ENCODE measurements at places on chromosomes 5 and 9.

DNA sequence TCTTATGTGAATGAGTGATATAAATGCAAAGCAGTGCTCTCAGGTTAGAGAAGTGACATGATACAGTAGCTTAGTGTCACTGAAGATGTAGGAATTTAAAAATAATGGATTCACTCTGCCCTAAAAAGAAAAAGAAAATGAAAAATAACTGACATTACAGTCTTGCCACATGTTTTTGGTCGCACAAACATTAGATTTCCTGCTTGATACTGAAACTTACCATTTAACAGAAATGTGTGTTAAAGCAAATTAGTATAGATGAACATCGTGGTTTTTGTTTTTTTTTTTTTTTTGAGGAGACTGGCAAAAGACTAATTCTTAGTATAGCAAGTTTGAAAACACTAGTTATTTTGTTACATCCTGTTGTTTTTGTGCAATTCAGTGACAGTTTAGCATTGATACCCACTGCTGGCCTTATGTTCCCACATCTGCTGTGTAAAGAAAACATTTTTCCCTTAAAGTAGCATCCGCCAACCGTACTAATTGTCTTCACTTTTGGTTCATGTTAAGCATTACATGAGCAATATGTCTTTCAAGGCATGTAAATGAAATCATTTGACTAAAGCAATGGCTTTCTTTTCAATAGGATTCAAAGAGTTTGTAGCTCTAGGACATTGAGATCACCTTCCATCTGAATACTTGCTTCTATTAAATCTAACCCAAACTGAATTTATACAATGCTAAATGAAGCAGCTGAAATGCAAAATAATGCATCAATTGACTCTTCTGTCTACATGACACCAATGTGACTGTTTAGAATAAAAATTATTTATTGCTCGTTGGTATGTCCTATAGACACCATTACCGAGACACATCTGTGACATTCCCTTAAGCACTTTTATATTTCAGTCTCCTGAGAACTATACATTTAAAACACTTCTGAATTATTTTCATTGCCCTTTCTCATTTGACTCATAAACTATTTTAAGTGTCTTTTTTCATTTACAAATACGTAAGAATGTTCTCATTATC is 859.1 kb downstream of the MAT2B start:
- no peak for DNase-seq

- DNase-seq = no peak
Observed at GRCh38 chr5:124457901-124458300, 288.5 kb downstream of the ZNF608 start.

DNA sequence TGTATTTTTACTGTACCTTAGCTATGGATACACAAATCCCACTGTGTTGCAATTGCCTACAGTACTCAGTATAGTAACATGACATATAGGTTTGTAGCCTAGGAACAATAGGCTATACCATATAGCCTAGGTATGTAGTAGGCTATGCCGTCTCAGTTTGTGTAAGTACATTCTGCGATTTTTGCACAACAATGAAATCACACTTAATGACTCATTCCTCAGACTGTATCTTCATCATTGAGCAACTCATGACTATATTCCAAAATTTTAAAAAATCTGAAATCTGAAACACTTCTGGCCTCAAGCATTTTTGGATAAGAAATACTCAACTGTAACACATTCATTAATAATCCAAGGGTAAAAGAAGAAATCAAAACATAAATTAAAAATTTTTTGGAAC is 666.8 kb upstream of the GRAMD2B start:
- no peak for DNase-seq

GRCh38 chr5:22852807-22853660 is at the start of gene CDH12:
Gene CDH12 (minus strand): TSS chr5:22853344.
- DNase-seq = no peak

DNA sequence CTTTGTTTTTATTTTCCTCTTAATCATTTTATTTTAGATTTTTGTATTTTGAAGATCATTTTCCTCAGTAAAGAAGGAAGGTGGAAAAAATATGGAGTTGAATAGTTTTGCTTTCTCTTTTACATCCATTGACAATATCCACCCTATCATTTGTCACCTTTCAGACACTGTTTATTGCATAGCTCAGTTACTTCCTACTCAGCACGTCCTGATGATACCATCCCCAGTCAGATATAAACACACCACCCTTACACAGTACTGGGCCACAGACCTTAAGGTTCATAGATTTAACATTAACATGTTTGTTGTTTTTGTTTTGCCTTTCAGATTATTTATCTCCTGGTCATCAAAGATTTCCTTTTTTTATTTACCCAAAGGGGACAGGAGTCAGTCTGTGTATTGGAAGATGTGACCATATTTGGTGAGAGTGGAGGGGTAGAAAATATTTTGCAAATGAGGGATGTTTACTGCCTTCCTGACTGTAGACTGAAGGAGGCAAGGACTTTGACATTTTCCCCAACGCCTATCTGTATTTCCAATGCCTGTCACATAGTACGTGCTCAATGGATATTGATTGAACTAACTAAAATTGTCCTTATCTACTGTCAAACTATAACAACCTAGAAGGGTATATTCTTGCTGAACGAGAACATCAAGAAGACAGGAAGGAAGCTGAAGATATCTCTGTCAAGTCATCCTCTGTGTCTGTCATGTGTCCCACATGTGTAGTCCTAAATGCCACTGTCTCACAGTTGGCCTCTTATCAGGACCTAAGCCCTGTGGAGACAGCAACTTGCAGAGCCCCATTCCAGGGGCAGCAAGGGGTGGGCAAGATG is 15.6 kb downstream of the STX17 start:
- DNase-seq = no peak

DNA sequence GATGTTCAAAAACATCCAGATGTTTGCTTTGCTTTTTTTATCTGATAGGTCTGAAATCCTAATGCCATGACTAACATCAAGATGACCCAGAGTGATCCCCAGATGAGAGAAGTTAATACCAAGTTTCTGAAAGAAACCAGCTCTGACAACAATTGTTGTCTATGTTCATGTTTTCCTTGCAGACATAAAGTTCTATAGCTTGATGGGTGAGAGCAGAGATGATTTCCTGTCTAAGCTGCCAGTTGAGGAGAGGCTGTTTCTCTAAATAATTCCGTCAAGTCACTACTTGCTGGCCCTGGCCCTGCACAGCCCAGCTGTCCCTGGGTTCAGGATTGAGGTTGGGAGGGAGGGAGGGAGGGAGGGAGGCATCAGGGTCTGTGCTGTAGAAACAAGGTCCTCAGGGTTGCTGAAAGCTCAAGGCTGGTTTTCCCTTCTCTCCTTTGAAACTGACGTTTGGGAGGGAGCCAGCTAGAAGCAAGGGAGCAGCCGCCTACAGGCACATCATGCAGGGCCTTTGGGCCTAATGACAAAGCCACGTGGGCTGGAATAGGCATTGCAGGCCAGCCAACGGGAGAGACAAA is 3.9 kb downstream of the SPARC start:
- DNase-seq = no peak

DNA sequence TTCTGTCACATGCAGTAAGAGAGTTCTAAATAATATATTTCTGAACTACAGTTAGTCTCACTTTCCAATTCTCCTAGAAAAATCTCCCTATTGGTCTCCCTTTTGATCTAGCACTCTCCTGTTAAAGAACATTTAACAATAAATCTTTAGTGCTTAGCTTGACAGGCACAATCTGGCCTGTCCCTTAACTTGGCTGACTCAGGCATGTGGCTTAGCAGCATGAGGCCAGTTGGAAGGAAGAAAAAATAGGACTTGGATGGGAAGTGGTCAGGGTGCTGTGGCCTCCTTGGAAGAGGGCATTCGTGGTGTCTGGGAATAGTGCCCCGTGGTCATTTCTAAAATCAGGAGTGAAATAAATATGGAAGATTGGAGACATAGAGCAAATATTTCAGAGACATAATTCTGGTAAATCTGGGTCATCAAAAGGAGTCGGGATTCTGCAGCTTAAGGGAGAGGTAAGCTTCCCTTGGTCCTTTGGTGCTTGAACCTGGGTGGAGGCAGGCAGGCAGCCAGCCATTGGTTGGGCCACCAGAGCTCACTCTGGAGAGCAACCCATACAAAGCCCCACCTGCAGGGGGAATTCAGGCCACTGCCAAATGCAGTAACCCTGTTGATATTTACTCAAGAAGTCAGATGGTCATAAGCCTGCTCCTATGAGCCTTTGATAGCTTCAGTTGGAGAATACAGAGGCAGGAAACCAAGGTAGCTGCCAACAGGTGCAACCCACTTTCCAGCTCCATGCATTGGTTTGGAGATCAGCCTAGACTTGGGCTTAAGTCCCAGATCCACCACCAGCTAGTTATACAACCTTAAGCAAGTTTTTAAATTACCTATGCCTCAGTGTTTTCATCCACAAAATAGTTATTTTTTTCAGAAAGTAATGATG is 28.8 kb upstream of the TLE4 start:
- no peak for DNase-seq
